ENCODE measurements at places on chromosomes 2 and 18.

- DNase-seq, result no peak
These were observed 230.8 kb downstream of the TMEM182 start for GRCh38 chr2:102992607-102993006.

DNA sequence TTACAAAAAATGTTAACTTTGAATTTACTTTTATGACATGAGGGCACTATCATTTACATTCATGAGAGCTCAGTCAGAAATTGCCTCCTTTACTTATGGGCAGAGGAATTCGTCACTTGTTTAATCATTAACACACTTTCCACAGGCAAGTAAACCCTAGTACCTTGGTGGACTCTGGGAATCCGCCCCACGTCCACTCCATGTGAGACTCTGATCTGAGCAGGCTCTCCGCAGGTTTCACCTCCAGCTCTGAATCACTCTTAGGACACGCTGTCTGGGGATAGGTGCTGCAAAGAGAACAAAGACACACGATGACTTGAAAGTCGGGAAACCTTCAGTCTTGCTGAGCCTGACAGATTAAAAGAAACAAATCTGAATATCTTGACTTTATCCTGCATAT lies 73.6 kb downstream of the LPIN2 start:
- DNase-seq, result no peak

DNA sequence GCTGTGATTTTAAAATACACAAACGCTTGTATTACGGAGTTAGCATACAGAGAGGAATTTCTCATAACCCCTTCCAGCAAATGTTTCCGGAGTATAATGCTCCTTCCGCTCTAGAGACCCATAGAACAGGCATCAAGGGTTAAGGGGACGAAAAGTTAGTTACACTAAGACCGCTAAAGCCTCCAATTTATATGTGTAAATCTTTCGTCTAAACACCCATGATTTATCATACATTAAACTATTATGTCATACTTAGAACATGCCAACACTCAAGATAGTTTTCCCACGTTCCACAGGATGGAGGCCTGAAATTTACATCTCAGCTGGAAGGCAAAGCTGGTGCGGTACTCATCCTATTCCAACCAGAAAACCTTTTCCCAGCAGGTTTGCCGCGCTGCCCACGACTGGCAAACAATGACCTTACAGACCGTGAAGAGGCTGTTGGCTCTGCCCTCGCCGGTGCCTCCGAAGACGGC lies 650 bp downstream of the ORMDL1 start:
- no peak for DNase-seq

DNA sequence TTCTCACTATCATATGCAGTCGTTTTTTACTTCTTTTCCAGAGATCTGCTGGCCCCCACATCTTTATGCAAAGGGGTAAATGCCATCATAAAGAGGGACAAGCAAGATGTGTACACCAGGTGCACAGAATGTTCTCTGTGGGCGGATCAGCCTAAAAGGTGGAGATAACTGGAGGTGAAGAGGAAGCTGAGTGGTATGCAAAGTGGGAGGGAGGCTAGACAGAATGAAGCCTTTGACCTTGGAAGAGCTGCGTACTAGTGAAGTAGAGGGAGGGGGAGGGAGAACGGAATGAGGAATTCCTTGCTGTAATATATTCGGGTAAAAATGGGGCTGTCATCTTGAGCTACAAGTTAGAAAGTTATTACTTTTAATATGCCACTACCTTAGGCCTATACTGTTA lies 287.5 kb upstream of the VRK2 start:
- no peak for DNase-seq

DNA sequence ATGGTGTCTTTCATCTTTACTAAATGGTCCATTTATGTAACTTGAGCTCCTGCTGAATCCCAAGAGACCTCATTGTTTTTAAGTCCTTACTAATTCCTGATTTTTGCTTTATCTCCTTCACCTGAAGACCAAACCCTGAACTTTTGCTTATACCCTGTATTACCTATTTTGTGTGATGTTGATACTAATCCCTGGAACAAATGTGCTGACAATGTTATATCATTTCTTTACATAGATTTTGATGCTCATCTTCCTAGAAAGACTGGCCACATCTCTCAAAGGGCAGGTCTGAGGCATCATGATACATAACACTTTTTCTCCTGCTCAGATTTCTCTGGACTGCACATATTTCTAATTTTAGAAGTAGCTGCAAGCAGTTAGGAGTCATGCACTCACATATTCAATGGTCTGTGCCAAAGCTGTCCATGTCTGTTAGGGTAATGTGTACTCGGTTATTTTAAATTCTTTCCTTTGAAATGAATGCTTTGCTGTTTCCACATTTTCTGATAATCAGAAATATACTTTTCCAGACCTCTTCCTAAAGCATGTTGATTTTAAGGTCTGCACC lies 427.9 kb upstream of the HNRNPA3 start:
- no peak for DNase-seq

- DNase-seq, result no peak
These were observed 13.1 kb downstream of the AP1S3 start for GRCh38 chr2:223824301-223824700.

DNA sequence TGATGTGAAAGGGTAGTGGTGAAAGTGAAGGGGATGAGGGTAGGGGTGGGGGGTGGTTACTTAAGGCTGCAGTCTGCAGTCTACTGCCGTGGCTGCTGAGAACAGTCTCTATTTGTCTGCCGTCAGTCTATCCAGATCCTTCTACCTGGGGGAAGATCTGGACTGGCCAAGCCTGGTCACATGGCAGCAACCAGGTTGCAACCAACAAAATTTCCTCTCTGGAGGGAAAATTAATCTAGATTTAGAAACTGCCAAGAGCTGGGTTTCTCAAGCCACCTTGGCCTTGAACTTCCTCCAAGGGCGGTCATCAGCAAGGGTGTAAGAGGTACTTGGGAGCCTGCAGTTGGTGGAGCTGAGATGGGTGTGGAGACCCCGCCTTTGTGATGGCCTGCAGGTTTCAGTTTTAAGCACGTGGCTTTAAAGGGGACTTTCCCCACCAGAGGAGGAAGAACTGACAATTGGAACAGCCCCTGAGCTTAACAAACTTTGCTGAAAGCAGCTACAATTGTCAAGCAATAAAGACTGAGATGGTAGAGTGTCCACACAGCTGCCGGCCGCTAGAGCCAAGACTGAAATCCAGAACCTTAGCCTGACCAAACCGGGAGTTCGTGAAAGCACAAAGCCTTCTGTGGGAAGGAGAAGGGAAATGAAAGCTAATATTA lies 31.4 kb upstream of the KCMF1 start:
- DNase-seq, result no peak

- DNase-seq, result no peak
These were observed 7.6 kb downstream of the SDC1 start for GRCh38 chr2:20217041-20217970.

DNA sequence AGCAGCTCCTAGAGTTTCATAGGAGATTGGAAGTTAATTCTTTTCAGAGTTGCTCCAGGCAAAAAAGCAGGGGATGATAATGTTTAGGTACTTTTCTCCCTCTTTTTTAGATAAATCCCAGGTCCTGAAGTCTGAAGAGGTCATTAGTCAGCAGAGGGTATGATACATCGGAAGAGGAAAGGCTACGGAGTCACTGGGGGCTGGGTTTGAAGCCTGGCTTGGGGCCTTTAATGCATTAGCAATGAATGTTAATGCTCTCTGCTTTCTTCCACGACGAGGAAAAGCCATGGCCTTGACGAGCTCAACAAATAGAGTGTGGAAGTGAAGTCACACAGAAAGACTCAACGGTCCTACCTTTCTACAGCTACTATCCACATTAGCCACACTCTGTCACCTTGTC lies 235.1 kb downstream of the NCKAP5 start:
- no peak for DNase-seq

GRCh38 chr2:240397924-240398645 lies 37.4 kb upstream of the GPC1 start:
- DNase-seq, result no peak

DNA sequence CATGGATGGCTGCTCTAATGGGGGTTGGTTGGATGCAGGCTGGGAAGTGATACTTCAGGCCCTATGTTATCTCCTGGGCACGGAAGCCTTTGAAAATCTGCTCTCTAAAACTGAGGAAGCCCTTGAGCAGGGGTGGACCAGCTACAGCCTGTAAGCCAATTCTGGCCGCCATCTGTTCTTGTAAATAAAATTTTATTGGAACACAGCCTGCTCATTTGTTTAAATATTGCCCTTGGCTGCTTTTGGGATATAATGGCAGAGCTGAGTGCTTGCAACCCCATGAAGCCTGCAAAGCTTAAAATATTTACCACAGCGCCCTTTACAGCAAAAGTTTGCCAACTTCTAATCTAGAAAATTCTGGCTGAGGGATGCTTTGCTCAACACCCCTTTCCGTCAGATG lies 11.9 kb upstream of the IGFBP2 start:
- no peak for DNase-seq

- no peak for DNase-seq
These were observed 43.0 kb downstream of the FBXO48 start for GRCh38 chr2:68423966-68424650.

DNA sequence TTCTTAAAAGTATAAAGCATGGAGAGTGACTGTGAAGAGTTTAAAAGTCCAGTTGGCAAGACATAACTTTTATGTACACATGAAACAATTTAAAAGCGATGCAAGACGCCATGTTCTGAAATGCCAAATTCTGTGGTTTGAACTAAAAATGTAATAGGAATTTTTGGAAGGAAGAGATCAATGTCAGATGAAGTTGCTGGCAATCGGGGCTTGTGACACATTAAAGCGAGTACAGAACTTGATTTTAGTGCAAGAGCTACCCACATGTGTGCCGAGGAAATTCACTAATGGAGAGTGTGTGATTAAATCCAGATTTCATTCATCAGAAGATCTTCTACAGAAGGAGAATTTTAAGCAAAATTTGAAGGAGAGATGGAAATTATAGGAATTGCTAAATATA lies 220.2 kb upstream of the CCDC68 start:
- no peak for DNase-seq

GRCh38 chr2:163142618-163143017 lies 304.1 kb upstream of the KCNH7 start:
- no peak for DNase-seq

DNA sequence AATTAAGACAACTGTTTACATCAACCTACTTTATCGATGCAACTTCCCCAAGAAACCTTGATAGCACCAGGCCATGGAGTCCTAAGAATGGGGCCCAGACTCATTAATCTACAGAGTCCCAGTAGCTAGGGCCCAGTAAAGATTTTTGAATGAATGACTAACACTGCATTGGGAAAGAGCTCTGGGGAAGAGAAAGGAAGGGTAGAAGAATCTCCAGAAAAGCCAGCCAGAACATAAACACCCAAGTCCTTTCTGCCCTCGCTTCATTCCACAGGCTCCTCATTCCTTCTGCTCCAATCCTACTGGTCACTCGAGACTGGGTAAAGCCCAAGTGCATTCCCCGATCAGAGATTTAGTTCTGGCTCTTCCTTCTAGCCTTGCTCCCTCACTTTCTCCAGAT lies 44.3 kb downstream of the CYRIA start:
- no peak for DNase-seq

- no peak for DNase-seq
These were observed 11.2 kb upstream of the GYPC start for GRCh38 chr2:126644630-126645191.

Measured in type B pancreatic cell (in vitro differentiated cells).